ENCODE measurements at places on chromosomes 3 and 15. TPM values are rescaled to one million over a fixed set of nuclear protein-coding genes. Genes with fewer than 3 reads are reported as not detected.

DNA sequence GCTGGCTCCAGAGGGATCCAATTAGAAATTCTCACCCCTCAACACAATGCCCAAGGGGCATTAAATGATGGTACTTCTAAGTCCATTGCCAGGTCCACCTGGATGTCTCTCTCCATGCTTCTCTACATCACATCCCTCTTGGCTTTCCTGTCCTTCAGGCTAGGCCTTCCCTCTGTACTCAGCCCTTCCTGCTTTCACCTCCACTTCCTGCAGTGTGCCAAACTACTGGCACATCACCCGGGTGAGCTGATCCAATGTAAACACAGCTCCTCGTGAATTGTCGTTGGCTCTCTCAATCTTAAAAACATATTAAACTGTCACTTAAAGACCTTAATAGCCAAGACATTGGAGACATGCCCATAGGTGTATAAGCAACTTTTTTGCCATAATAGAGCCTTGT lies 4.0 kb downstream of the LMCD1 start:
- H3K4me1 ChIP-seq = peaks cover 55% of the 10 kb centered on the region
- DNase-seq = no peak

DNA sequence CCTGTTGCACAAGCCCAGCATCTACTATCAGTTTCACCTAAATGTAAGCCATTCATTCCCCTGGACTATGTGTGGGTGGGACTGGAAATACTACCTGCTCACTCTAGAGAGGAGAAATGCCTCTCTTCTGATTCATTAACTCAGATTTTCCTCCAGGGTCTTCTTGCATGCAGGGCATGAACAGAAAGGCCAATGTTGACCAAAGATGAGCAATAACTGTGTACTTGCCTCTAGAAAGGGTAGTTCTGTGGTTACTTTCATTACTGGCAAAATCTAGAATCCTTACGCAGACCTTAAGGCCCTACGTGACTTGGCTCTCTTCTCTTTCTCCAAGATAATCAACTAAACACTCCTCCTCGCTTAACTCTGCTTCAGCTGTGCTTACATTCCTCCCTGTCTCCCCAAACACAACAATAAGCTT lies 81.4 kb upstream of the PSMD6 start:
- no peak for DNase-seq
- no peak overlapping the region for H3K27ac ChIP-seq
- H3K36me3 ChIP-seq = peaks cover 2% of the 10 kb centered on the region
- H3K4me3 ChIP-seq = no peak overlapping the region

Gene ERICH6
- total RNA-seq = not detected

Gene GOLGA6A
- total RNA-seq = 0.21 TPM

- H3K36me3 ChIP-seq = no peaks in the 10 kb centered on the region
- DNase-seq = no peak
- H3K27ac ChIP-seq = no peak overlapping the region
- H3K4me3 ChIP-seq = no peak overlapping the region
- H3K4me1 ChIP-seq = no peaks in the 10 kb centered on the region
These were observed 647.2 kb upstream of the UBE2E2 start for GRCh38 chr3:22555753-22556435.

Gene LYZL4
- not detected for total RNA-seq

DNA sequence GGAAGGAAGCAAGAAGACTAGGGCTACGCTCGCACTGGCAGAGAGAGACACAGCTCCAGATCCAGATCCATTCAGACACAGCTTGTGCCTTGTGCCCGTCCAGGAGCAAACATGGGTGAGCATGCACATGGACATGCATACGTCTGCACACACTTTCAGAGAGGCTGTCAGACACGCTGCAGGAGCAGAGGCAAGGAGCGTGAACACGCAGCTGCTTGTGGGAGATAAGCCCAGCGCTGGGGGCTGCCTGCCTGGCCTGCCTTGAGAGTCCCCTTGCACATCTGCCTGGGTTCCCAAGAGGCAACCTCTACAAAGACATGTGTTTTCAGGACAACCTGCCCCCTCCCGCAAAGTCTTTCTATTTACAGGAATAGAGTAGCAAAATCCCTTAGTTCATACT lies 13.6 kb upstream of the BAHD1 start:
- peaks cover 6% of the 10 kb centered on the region for H3K4me1 ChIP-seq
- no peaks in the 10 kb centered on the region for H3K27me3 ChIP-seq
- DNase-seq = no peak
- H3K4me3 ChIP-seq = no peak overlapping the region

DNA sequence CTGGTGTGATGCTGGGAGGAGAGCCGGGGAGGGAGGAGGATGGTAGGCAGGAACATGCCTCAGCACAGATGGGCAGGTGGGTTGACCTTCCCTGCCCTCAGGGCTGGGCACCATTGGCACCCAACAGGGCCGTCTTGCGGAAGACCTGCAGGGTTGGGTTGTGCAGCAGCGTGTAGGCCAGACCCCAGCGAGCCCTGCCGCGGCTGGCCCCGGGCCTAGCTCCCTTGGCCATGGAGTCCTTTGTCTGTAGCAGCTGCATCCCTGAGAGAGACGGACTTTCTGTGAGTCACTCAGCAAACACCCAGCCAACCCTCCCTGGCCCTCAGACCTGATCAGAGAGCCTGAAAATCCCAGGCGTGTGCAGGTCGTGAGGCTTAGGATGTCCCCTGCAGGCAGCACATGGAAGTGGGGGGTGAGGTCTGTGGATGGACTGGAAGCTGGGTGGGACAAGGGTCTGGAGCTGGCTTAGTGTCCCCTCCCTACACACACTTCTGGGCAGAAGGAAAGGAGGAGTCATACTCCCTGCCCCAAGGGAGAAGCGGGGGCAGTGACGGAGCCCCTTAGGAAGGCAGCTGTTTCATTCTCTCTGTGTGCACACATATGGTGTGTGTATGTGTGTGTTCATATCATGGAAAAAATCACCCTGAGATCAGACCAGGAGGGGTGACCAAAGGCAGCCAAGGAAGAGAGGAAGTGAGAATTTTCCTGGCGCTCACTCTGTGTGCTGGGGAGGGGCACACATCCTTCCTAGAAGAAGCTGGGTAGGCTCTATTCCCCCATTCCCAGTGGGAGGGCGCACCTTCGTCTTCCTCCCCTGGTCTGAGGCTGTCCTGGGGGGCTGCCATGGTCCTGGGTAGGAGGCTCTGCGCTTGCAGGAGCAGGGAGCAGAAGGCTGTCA lies 6.7 kb downstream of the ISLR start:
- H3K27ac ChIP-seq = peak overlapping the region; percentile 46
- H3K4me3 ChIP-seq = no peak overlapping the region
- H3K36me3 ChIP-seq = no peaks in the 10 kb centered on the region
- peaks cover 57% of the 10 kb centered on the region for H3K4me1 ChIP-seq

Gene WDR49
- not detected for total RNA-seq

Gene CPNE9
- total RNA-seq = 0.86 TPM

DNA sequence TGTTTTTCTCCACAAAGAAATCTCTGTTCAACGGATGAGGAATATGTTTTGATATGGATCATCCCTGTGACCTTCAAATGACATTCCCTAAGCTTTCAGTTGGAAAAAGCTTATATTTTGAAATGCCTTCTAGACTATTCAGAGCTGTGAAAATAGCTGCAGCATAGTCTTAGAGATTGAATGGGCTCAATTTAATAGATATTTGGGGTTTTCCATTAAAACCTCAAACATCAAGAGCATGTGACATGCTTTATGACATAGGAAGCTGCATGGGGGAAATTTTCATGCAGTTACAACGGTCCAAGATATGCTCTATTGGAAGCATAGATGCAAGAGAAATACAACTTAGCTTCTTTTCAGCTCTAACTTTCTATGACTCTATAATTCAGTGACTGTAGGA lies 102.8 kb downstream of the LSAMP start:
- H3K36me3 ChIP-seq = no peaks in the 10 kb centered on the region
- no peaks in the 10 kb centered on the region for H3K4me1 ChIP-seq
- H3K4me3 ChIP-seq = no peak overlapping the region
- DNase-seq = no peak
- H3K27ac ChIP-seq = no peak overlapping the region

Gene CPLX3
- total RNA-seq = not detected

- no peak overlapping the region for H3K4me3 ChIP-seq
- H3K27ac ChIP-seq = peak overlapping the region; percentile 40
- H3K27me3 ChIP-seq = no peaks in the 10 kb centered on the region
- H3K4me1 ChIP-seq = peaks cover 6% of the 10 kb centered on the region
These were observed 39.7 kb upstream of the PYGO1 start for GRCh38 chr15:55627730-55628368.

- DNase-seq = peak; percentile 82
- peak within 1 kb of the TSS; percentile 94 for H3K4me3 ChIP-seq
- H3K4me1 ChIP-seq = peaks cover 25% of the 10 kb centered on the region
These were observed at the start of gene LYSMD2 for GRCh38 chr15:51737522-51738305. Gene LYSMD2, minus strand, starts transcription at chr15:51737655. Its CDS starts 33 bp downstream, at chr15:51737622.

GRCh38 chr3:29144361-29144760 lies 136.5 kb upstream of the RBMS3 start:
- no peaks in the 10 kb centered on the region for H3K4me1 ChIP-seq
- H3K36me3 ChIP-seq = no peaks in the 10 kb centered on the region
- no peaks in the 10 kb centered on the region for H3K27me3 ChIP-seq
- DNase-seq = no peak
- no peak overlapping the region for H3K4me3 ChIP-seq

Gene FEZF2
- total RNA-seq = not detected

DNA sequence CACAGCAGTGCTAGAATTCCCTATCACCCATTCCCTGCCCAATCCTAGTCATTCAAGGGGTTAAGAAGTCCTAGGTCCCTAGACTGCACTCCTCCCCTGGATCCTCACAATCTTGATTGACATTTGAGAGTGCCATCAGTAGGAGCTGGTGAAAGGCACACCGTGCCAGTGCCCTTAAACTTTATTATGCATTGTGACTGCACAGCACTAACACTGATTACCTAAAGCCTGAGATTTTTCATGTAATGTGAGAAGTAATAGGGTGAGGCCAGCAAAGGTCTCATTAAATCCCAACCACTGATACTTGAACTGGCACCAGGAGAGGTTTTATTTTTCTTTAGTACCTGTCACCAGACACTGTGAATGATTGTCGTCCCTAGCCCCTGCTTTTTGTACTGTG lies 16.3 kb downstream of the GXYLT2 start:
- no peak overlapping the region for H3K4me3 ChIP-seq
- H3K36me3 ChIP-seq = no peaks in the 10 kb centered on the region

Gene UROC1
- not detected for total RNA-seq

GRCh38 chr3:98359993-98360675 lies 6.5 kb downstream of the OR5K4 start:
- H3K27me3 ChIP-seq = no peaks in the 10 kb centered on the region
- H3K4me1 ChIP-seq = no peaks in the 10 kb centered on the region
- no peak for DNase-seq
- no peaks in the 10 kb centered on the region for H3K36me3 ChIP-seq
- no peak overlapping the region for H3K4me3 ChIP-seq

Gene REC114
- total RNA-seq = not detected

- H3K36me3 ChIP-seq = no peaks in the 10 kb centered on the region
- no peak for DNase-seq
- no peak overlapping the region for H3K4me3 ChIP-seq
These were observed 218.9 kb downstream of the PDZRN3 start for GRCh38 chr3:73405853-73406252.

GRCh38 chr15:68682330-68682729 lies 103.5 kb downstream of the CORO2B start:
- H3K36me3 ChIP-seq = no peaks in the 10 kb centered on the region
- H3K27ac ChIP-seq = no peak overlapping the region
- no peaks in the 10 kb centered on the region for H3K27me3 ChIP-seq
- no peaks in the 10 kb centered on the region for H3K4me1 ChIP-seq
- DNase-seq = peak; percentile 16
- H3K4me3 ChIP-seq = no peak overlapping the region

Gene PHLDB2
- total RNA-seq = 39.8 TPM

DNA sequence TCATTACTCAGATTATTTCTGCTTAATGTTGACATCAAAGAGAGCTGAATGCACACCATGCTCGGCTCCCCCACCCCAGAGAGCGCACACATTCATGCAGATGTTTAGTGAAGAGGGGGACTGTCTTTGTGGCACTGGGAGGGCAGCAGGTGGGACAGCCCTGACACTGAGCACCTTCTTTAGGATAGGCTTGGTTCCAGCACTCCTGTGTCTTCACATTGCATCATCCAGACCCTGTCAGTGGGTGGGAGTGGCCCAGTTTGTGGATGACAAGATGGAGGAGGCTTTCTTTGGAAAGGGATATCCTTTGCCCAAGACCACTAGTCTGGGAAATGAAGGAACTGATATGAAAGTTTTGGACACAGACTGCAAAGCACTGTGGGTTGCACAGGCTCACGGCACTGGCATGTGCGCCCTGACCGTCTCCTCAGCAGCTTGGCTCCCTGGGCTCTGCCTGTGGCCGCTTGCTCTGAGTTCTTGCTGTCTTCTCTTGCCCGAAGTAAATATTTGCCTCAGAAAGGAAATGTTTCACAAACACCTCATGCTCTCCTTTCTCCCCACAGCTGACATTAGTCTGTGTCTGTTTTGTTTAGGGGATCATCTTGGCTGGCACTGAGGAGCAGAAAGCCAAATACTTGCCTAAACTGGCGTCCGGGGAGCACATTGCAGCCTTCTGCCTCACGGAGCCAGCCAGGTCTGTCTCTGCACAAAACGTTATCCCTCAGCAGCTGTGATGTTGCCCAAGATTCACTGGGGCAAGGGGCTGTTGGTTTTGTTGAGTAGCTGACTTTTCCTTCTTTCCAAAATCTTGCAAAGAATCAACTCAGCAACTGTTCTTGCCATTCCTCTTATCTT lies 16.6 kb downstream of the ACAD9 start:
- no peak for DNase-seq
- no peak overlapping the region for H3K27ac ChIP-seq
- H3K4me1 ChIP-seq = no peaks in the 10 kb centered on the region
- H3K27me3 ChIP-seq = no peaks in the 10 kb centered on the region
- no peak overlapping the region for H3K4me3 ChIP-seq

Gene GOLGA8M
- total RNA-seq = not detected

DNA sequence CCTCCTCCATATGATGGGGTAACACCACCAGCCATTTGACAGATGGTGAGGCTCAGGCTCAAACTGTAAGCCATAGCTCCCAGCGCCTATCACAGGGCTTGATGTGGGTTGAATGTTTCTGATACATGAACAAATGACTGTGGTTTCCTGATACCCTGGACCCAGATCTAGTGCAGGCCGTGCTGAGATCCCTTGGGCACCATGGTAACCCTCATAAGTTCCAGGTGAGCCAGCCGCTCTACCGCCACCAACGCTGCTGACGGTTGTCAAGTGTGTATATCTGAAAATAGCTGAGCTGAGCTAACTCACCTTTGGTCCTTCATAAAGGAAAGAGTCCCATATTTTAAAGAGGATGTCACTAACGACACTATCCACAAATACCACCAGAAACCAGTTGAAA lies 74.5 kb downstream of the TBC1D2B start:
- H3K4me3 ChIP-seq = no peak overlapping the region
- no peaks in the 10 kb centered on the region for H3K27me3 ChIP-seq
- peaks cover 21% of the 10 kb centered on the region for H3K4me1 ChIP-seq

Gene KBTBD13
- total RNA-seq = not detected

Gene FGD5
- total RNA-seq = 4.1 TPM

GRCh38 chr3:126546013-126546412 lies 12.7 kb downstream of the C3orf22 start:
- H3K36me3 ChIP-seq = no peaks in the 10 kb centered on the region
- H3K27me3 ChIP-seq = peaks cover 24% of the 10 kb centered on the region
- DNase-seq = peak; percentile 25
- H3K27ac ChIP-seq = no peak overlapping the region
- no peak overlapping the region for H3K4me3 ChIP-seq

GRCh38 chr3:79690072-79690471 lies 77.7 kb downstream of the ROBO1 start:
- no peak for DNase-seq
- H3K27me3 ChIP-seq = no peaks in the 10 kb centered on the region
- no peaks in the 10 kb centered on the region for H3K4me1 ChIP-seq
- no peaks in the 10 kb centered on the region for H3K36me3 ChIP-seq

- no peak overlapping the region for H3K4me3 ChIP-seq
- no peaks in the 10 kb centered on the region for H3K4me1 ChIP-seq
- no peaks in the 10 kb centered on the region for H3K27me3 ChIP-seq
- no peak overlapping the region for H3K27ac ChIP-seq
These were observed 97.2 kb upstream of the FLNB start for GRCh38 chr3:57910990-57911389.

Gene SEMA3F
- 127 TPM for total RNA-seq

Gene PAQR5
- 22.4 TPM for total RNA-seq
